Stimulated activated CD8-positive, alpha-beta memory T cell treated with anti-CD3 and anti-CD28 coated beads, Interleukin-2, amount 100 ng/mL, for 48 hours (primary cell): ENCODE measurements at places on chromosomes 5 and 9.

DNA sequence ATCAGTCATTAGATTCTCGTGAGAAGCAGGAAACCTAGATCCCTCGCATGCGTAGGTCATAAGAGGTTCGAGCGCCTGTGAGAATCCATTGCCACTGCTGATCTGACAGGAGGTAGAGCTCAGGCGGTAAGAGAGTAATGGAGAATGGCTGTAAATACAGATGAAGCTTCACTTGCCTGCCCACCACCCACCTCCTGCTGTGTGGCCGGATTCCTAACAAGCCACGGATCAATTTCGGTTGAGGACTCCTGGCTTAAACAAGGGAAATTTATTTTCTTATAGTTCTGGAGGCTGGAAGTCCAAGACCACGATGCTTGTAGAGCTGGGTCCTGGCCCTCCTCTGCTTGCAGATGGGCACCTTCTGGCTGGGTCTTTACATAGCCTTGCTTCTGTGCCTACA lies 200.4 kb downstream of the PCSK5 start:
- no peak for DNase-seq

DNA sequence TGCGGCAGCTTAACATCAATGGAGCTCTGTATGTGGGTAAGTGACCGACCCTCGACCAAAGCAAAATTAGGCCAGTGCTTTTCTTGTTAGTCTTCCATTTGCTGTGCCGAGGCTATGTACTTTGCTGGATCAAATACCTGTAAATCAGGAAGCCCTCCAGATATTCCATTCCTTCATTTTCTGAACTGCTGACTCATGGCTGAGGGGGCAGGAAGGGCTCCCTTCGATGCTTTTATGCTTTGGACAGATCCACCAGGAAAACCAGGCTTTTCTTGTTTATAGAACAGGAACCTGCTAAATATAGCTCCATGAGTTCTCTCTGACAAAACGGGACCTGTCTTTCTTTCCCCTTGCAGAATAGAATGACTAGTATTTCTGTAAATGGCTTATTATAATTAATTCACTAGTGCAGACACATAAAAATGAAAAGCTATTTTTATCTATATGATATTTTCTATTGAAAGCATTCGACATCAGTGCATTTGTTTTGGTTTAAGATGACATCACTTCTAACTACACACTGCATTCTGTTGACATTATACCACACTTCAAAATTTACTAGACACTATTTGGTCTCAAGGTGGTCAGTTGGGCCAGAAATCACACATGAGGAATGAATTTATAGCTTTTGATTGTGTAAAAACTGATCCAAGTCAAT lies 93.3 kb downstream of the LIFR start:
- no peak for DNase-seq

GRCh38 chr9:72948575-72949243 lies 4.1 kb downstream of the ALDH1A1 start:
- DNase-seq, result no peak

GRCh38 chr5:125148706-125149105 lies 402.3 kb upstream of the ZNF608 start:
- DNase-seq, result no peak

GRCh38 chr9:72635197-72635596 lies 113.8 kb downstream of the TMC1 start:
- no peak for DNase-seq

DNA sequence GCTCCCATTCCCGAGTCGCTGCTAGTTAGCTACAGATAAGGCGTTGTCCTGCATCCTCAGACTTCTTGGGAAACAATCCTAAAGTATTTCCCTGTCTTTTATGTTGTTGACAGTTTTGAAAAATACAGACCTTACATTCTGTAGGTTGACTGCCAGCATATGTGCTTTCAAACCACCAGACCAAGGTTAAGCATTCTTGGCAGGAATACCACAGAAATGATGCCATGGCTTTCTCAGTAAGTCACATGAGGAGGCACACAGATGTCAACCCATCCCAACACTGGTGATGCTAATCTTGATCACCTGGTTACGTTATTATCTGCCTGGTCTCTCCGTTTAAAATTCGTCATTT lies 871 bp downstream of the GLE1 start:
- DNase-seq, result no peak

- peak; percentile 45 for DNase-seq
These were observed at the start of gene PCDHGA11 for GRCh38 chr5:141420855-141421488. TSS of gene PCDHGA11 (plus strand) at chr5:141421051. CDS start at chr5:141421228, 177 bp downstream.

GRCh38 chr5:105754056-105754455 lies 1916.7 kb downstream of the EFNA5 start:
- no peak for DNase-seq

GRCh38 chr5:59193616-59194319 lies 610.9 kb downstream of the RAB3C start:
- no peak for DNase-seq

DNA sequence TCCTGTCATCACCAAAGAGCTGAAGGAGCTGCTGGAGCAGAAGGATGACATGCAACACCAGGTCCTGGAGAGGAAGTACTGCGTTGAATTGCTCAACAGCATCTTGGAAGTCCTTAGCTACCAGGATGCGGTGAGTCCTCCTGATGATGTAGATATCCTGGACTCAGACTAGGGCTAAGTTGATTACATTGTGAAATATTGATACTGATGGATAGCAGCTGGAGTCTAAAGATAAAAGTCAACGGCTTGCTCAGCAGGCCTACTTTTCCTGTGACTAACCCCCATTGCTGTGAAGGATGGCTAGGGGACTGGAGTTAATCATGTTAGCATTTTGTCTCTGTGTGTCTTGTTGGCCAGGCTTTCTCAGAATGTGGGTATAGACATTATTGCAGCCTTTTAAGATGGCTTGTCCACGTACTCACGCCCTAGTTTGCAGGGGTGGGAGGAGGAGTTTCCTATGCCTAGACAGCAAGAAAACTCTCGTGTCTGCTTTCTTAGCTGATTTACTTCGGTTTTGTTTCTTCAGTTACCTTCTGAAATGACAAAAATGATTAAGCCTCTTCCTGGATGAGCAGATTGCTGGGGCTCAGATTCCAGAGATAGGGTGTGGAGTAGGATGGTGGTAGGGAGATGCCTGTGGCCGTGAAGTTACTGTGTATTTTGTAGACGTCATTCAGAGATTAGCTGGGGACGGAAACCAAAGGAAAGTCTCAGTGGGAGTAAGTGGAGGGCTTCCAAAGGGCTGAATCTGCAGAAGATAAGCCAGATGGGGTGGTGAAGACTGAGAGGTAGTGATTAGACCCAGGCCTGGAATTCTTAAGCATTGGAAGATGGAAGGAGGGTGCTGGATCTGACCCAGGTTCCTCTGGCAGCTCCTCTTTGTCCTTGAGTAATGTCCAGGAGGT lies 166.3 kb downstream of the DOCK2 start:
- DNase-seq, result no peak

- no peak for DNase-seq
These were observed 94.7 kb upstream of the PHF24 start for GRCh38 chr9:34863426-34863825.

DNA sequence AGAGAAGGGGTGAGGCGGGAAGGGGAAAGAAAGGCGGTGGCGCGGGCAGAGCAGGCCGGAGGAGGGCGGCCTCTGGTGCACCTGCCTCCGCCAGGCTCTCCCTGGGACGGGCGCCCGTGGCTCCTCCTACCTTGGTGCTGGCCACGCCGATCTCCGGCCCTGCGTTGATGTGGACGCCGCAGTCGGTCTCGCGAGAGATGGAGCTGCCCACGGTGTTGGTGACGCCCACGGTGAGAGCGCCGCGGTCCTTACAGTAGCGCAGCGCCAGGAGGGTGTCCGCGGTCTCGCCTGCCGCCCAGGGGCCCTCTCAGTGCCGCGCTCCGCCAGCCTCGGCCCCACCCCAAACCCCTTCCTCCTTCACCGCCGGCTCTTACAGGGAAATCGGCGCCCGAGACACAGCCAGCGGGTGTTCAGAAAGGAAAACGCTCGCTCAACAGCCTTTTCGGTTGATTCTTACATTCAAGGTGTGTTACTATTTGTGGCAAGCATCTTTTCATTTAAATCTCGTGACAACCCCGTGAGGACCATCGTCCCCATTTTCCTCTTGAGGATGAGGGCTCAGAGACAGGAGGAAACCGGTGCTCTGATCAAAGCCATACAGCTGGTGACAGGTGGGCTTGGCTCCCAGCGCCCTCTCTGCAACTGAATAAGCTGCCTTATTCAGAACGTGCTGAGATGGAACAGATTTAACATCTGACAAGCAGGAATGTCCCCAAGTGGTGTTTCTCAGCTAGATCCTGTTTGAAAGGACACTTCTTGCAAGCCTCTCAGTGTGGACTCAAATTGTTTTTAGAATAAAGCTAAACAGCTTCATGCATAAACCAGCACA lies 22.0 kb upstream of the MAPK9 start:
- peak; percentile 76 for DNase-seq

DNA sequence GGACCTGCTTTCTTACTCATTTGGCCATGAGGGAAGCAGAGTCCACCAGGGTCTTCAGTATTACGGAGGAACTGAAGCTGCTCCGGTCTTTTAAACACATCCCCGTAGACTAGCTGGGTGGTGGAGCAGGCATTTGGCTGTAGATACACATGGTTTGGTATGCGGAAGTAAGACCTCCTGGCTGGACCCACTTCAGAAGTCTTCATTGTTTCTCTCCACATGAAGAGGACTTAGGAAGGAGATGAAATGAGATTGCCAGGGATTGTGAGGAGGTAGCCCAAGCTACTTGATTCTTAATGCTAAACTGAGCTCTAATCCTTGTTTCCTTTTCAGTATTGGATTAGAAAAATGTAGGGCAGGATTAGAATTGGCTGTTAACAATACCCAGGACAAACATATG lies 32.9 kb downstream of the STXBP1 start:
- DNase-seq, result no peak

DNA sequence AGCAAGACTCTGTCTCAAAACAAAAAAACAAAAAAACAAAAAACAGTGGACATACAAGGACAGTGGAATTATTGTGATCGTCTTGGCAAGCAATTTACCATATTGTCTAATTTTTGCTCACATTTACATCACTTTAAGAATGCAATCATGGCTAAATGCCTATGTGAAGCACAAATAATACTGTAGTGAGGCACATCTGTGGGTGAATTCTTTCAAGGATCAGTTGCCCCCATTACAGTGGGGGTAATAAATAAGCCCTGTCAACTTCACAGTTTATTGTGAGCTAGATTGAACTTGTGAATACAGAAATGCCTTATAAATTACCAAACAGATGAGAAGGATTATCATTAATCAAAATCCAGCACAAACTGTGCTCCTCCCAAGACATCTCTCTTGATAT lies 150.2 kb upstream of the PAPPA start:
- DNase-seq, result no peak

DNA sequence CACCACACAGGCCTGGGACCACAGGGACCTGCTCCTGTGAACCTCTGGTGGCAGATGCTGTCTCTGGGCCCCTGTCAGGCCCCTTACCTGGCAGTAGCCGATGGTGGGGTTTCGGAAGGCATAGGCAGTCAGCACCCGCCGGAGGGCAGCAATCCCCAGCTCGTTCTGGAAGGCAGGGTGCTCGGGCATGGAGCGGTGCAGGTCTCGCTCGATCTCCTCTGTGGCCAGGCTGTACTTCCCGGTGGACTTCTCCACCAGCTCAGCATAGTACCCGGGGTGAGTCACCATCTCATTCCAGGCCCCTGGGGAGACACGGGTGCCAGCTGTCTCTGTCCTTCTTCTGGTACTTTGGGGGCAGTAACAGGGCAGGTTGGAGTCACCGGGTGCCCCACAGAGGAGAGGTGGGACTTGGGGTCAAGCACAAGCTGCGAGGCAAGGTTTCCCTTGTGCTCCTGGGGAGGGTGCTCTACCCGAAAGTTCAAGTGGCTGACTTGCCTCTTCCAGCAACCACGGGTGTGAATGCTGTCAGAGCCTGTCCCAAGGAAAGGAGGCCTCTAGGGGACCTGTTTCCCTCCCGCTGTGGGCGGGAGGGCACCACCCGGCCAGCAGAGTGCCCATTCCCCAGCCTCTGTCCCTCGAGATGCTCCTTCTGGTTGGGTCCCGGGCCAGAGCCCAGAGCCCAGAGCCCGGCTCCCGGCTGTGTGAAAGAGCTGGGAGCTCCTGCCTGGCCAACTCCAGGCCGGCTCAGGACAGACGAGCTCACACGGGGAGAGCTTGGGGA lies 19.8 kb upstream of the MRNIP start:
- no peak for DNase-seq

DNA sequence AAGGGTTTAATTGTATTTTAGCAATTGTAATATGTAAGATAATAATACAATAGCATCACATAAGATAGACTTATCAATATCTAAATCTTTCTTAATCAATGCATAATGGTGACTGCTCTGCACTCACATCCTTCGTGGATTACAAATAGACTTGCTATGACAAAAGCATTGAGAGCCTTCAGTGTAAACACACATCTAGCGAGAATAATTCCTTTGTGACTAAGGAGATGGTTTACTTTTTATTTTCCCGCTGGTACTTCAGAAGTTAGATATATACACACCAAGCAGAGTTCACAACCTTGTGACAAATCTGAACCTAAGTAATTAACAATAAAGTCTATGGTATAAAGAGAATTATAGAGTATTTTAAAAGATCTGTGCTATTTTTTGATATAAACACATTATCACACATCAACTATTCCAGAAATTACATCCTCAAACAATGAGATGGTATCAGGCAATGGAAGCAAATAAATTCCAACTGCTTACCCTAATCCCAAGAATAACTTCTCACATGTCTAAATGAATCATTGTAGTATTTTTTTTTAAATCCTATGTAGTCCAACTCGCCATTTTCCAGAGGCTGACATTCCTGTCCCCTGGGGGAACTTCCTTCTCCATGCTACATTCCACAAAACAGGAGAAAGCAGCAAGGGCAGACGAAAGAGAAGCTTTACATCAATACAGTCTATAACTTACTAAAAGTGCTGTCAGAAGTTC lies 51.2 kb downstream of the MAPKAP1 start:
- no peak for DNase-seq

GRCh38 chr5:78587775-78588291 lies 60.7 kb downstream of the LHFPL2 start:
- DNase-seq, result no peak

DNA sequence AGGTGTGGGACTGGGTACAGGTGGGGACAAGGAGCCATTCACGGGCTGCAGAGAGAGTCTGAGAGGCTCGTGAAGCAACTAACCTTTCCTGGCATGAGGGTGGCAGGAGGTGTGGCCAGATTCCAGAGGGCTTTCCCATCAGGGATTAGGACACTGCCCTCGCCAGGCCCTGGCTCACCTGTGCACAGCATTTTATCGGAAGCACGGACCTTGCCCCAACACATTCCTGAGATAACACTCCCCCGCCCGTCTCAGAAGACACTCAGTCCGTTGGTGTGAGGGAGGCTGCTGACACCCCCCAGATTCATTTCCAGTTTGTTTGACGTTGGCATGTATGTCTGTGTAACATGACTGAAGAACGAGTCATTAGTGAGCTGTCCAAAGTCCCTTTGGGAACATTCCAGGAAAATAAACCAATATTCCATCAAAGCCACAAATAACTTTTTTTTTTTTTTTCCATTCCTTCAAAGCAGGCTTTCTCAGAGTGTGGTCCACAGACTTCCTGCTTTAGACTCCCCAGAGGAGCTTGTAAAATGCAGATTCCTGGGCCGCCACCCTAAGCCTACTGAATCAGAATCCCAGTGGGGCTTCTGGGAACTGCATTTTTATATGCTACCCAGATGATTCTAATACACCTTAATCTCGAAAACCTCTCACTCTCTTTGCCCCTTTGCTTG lies 23.4 kb downstream of the WWC1 start:
- DNase-seq, result no peak
